Activated naive CD4-positive, alpha-beta T cell treated with anti-CD3 and anti-CD28 coated beads for 36 hours (primary cell): ENCODE measurements at places on chromosomes 11 and 22. TPM values are rescaled to one million over a fixed set of nuclear protein-coding genes. Genes with fewer than 3 reads are reported as not detected.
A peak's percentile ranks its signal among the peaks of the same experiment; 100 is the strongest.

DNA sequence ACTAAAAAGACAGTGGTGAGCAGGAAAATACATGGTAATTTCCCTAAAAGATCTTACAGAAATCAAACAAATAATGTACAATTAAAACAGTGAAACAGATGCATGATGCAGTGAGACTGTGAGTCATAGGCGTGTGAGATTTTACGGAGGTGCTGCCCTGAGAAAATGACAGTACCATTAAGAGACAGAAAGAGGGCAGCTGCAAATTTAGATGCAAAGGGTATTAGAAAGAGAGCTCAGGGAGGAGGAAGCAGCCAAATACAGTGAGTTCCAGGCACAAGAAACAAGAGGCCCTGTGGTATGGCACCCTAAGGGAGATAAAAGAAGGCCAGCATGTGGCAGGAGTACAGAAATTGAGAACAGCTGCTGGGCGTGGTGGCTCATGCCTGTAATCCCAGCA is 88.5 kb upstream of the FIBIN start:
- DNase-seq = no peak

TPBGL gene
- not detected for total RNA-seq

CBLIF gene
- total RNA-seq = not detected

SLC36A4 gene
- total RNA-seq = 13.9 TPM

- DNase-seq = no peak
These were observed 29.6 kb upstream of the CYP2D6 start for GRCh38 chr22:42160251-42160650.

CST6 gene
- not detected for total RNA-seq

DGCR2 gene
- total RNA-seq = 15.4 TPM

DNA sequence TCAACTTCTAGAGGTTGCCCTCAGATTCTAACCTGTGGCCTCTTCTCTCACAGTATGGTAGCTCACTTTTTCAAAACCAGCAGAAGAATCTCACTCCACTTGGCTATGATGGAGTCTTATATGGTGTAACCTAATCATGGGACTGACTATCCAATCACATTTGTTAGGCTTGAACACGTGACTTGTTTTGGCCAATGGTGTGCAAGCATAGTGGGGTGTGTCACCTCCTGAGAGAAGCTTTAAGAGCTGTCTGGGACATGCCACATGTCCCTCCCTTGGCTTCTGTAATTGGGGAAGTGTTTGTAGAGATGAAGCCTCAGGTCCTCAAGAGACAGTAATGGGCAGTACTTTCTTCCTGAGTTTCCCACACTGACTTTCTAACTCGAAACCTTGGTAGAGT is 12.8 kb upstream of the SMIM38 start:
- no peak for DNase-seq

NCF4 gene
- total RNA-seq = 0.50 TPM

GRCh38 chr22:40363059-40363458 is 7.3 kb upstream of the SGSM3 start:
- DNase-seq = no peak

- DNase-seq = peak; percentile 57
These were observed 47.5 kb upstream of the PICALM start for GRCh38 chr11:86116386-86116726.

DNA sequence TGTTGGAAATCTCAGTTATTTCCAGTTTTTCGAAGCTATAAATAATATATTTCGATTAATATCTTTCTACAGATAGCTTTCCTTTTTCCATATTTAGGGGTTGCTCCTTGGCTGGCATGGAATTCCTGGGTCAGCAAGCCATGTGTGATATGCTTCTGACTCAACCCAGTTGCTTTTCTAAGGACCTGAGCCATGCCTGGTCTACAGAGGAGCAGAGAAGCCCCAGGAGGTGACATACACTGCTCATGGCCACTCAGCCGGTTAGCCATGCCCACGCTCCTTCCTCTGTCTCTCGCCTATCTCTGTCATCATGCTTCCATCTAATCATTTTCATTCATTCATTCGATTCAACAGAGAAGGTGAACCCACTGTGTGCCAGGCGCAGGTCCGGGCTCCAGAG is 23.2 kb upstream of the PDGFB start:
- no peak for DNase-seq

GRCh38 chr22:22429369-22430108 is 79.0 kb downstream of the ZNF280B start:
- DNase-seq = no peak

DNA sequence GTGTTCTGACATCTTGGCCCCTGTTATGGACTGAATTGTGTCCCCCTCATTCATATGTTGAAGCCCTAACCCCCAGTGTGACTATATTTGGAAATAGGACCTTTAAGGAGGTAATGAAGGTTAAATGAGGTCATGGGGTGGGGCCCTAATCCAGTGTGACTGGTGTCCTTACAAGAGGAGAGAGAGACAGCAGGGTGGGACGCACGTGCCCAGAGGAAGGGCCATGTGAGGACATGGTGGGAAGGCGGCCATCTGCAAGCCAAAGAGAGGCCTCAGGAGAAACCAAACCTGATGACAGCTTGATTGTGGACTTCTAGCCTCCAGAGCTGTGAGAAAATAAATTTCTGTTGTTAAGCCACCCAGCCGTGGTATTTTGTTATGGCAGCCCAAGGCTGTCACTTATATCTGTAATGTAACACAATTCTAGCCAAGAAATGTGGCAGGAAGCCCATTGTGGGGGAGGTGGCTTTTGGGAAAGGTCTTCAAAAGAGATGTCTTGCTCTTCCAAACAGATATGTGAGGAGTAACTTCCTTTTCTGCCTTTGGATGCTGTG is 23.7 kb downstream of the SLC22A6 start:
- DNase-seq = no peak

GRCh38 chr22:48799227-48799970 is 1028.3 kb downstream of the BRD1 start:
- no peak for DNase-seq

CRYBB2 gene
- total RNA-seq = not detected

RFPL2 gene
- total RNA-seq = not detected

GRCh38 chr22:38347181-38347943 is 30.1 kb upstream of the CSNK1E start:
- DNase-seq = no peak

DNA sequence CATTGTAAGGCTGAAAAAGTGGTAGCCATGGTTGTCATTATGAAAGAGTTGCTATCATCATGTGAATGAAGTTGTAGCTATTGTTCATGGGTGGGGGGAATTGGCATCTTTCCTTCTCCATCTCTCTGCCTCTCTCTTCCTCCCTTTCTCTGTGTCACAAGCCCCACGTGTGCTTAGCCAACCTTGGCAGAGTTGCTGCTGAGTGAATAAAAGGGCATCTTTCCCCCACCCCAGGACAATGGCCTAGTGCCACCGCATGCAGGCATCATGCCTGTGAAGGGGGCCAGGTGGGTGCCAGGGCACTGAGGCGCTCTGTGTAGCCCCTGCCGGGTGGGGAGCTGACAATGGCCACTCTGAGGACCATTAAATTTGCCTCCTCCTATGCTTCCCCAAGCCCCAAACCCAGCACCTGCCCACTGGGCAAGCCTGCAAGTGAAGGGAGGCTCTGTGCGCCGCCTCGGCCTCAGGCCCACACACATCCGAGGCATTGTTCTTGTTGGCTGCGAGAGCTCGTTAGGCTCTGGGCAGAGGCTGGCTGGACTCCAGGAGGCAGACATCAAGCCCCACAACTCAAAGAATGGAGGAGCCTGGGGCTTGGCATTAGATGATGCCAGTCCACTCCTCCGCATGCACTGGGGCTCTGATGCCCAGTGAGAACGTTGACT is 103.9 kb downstream of the SEZ6L start:
- no peak for DNase-seq

GRCh38 chr22:30781271-30781875 is 86.7 kb downstream of the OSBP2 start:
- DNase-seq = no peak

- DNase-seq = no peak
These were observed 203.1 kb downstream of the TENM4 start for GRCh38 chr11:79237703-79238102.

DNA sequence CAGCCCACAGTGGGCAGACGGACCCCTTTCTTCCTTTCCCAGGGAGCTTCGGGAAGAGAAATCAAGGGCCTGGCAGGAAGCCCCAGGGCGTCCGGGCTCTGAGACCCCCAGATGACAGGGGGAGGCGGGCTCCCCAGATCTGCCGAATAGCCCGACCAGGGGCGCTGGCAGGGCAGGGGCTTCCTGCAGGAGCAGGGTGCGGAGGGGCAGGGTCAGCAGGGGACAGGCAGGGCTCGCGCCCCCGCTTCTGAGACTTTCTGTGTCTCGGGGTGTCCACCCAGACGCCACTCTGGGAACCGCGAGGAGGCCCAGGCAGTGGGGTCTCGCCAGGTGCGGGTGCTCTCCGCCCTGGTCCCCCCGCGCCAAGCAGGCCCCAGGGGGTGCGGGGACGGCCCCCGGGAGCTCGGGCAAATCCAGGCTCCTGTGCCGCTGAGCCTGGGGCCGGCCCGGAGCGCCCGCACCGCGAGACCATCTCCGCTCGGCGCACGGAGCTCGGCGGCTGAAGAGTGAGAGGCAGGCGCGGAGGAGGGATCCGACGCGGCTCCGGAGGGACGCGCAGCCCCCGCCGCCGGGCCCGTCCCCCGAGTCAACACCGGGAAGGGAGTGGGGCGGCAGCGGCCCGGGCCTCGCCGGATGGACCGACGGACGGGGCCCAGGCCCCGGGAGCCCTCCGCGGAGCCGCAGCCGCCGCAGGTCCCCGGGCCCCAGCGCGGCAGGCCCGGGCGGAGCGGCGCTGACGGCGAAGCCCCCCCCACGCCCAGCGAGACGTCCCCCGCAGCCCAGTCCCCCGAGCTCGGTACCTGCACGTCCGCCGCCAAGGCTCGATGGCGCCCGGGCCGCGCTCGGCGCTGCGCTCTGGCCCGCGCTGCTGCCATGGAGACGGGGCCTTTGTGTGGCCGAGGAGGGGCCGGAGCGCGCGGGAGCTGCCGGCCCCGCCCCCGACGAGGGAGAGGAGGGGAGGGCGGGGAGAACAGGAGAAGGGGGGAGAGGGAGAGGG is at the start of gene PLXNB2:
Gene PLXNB2, minus strand, starts transcription at position 894 of the 997 bp plus-strand sequence. CDS start 17,062 bp downstream, outside the sequence.
- peak; percentile 29 for DNase-seq

GLYATL2 gene
- not detected for total RNA-seq

DNA sequence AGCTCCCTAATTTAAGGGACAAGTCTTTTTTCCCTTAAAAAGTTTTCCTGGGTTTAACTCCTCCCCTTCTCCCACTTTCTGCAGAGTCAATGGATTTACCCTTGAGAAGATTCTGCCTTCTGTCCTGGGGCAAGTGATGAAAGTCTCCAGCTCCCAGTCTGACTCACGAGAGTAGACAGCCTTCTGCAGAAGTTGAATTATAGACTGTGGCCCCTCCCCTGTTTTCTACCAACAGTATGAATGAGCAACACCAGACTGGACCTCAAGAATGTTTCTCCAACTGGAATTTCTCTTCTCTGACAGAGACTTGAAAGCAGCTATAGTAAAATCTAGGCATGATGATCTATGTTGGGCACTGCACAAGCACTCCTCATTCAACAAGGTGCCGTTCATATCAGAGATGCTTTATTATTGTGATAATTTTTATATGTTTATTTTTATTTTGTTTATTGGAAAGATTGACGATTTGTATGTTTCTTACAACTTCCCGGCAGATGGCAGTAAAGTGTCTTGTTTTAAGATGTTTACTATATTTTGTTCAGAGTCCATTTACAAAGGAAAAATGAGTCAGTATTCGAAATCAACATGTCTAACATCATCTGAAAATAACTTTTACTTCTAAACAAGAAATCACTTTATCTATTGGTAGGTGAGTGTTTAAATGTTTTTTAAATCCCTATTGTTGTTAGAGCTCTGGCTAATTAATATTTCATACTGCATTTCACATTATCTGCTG is 56.6 kb downstream of the LMO2 start:
- no peak for DNase-seq

GRCh38 chr11:123137431-123138224 is 57.4 kb downstream of the CLMP start:
- no peak for DNase-seq

LARGE1 gene
- total RNA-seq = 0.69 TPM

DNA sequence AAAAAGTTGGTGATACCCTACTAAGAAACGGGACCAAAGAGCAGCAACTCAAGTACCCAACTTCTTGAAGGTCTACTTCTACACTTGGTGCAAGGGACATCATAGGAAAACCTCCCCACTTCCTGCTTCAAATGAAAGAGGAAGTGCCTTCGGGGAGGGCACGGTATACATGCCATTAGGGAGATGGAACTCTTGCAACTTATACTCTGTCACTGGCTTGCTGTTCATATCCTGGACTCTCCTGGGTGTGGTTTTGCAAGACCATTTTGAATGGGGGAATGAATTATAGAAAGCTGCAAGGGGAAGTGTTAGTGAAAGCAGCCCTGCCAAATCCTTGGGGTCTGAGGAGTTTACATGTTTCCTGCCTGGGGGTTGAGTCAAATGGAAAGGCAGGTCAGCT is 41.9 kb downstream of the CSNK2A3 start:
- DNase-seq = peak; percentile 8

OR5D16 gene
- not detected for total RNA-seq

SLC25A18 gene
- not detected for total RNA-seq

DNA sequence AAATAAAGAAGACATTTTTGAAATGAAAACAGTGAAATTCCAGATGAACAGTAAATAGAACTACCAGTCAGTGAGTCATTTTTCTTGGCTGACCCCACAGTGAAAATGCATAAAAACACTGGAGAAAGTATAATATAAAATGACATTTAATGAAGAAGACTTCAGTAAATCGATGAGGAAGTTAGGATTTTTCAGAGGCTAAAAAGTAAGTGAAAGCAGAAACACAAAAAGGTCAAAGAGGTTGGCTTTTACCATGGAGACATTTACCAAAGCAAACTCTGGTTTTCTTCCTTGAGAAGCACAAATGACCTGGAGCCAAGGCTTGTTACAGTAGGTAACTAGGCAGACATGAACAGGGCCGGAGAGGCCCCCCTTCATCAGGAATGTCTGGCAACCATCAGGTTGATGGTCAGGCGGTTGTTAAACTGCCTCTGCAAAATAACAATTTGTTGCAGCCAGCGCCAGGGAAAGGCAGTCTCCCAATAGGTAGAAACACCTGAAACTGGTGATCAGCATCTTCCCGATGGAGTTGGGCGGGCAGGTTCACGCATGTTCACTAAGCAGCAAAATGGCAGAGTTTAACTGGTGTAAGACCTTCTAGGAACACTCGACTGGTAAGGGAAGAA is 16.7 kb upstream of the TMEM123 start:
- DNase-seq = no peak

OR9G1 gene
- not detected for total RNA-seq

GRCh38 chr11:94815705-94816344 is 47.7 kb downstream of the AMOTL1 start:
- DNase-seq = no peak

SCT gene
- total RNA-seq = not detected

OR5D13 gene
- not detected for total RNA-seq
